AG10803 (cell line): ENCODE measurements at places on chromosomes 16 and 17.

- no peak for DNase-seq
Observed at GRCh38 chr16:57258910-57259475, 13.9 kb downstream of the ARL2BP start.

DNA sequence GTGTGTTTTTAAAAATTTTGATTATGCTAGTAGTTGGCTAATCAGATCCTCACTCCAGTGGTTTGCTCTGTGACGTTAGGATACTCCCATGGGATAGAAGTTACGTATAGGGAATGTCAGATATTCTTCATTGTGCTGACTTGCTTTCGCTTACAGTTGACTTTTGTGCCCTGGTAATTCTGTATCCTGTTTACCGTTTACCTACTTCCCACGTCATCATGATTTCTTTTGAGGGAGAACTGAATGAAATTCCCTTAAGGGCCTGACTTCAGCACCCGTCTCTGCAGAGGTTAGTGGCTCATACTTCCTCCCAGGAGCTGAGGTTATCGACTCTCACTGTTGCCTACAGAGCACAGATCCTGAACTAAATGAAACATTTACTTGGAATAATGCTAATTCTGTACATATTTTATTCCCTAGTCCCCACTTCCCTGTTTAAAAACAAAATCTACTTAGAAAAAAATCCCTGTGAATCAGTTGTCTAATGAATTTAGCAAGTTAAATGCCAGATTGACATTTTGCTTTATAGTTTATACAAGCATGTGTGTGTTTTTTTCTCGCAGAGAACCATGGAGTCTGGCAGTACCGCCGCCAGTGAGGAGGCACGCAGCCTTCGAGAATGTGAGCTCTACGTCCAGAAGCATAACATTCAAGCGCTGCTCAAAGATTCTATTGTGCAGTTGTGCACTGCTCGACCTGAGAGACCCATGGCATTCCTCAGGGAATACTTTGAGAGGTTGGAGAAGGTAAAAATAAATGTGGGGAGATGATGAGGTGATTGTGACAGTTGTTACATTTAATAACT lies 2.8 kb downstream of the PRKAR1A start:
- peak; percentile 67 for DNase-seq

DNA sequence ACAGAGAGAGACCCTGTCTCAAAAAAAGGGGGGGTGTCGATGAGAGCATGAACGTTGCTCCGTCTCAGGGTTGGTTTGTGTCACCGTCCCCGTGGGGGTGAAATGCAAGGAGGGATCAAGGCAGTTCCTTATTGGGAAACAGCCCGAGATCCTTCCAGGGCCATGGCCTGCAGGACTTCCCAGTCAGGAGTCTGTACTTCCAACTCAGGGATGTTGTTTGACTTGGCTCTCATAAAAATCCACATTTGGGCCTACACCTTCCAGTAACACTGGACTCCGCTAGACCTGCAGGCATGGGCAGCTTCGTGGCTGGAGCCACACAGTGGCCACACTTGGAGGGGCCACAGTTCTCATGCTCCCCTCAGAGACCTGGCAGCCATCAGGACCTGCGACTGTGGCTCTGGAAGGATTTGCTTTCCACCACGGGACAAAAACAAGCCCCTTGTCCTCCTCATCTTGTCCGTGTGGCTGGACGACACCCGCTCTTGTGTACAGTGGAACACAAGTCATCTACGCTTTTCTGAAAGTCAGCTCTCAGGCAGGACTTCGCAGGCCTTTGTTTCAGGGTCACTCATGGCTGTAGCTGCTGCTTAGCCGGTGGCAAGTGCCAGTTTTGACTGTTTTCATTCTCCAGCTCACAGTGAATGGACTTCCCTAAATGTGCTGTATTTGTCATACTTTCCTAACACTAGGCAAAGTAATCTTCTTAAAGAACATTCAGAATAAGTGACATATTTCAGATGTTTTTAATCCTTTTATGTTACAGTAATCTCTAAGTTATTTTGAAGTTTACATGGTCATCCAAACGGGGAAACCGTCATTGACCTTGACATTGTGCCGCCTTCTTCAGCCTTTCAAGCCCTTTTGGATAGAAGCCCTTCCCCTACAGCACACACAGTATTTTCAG lies 24.2 kb upstream of the IL17C start:
- DNase-seq: no peak

DNA sequence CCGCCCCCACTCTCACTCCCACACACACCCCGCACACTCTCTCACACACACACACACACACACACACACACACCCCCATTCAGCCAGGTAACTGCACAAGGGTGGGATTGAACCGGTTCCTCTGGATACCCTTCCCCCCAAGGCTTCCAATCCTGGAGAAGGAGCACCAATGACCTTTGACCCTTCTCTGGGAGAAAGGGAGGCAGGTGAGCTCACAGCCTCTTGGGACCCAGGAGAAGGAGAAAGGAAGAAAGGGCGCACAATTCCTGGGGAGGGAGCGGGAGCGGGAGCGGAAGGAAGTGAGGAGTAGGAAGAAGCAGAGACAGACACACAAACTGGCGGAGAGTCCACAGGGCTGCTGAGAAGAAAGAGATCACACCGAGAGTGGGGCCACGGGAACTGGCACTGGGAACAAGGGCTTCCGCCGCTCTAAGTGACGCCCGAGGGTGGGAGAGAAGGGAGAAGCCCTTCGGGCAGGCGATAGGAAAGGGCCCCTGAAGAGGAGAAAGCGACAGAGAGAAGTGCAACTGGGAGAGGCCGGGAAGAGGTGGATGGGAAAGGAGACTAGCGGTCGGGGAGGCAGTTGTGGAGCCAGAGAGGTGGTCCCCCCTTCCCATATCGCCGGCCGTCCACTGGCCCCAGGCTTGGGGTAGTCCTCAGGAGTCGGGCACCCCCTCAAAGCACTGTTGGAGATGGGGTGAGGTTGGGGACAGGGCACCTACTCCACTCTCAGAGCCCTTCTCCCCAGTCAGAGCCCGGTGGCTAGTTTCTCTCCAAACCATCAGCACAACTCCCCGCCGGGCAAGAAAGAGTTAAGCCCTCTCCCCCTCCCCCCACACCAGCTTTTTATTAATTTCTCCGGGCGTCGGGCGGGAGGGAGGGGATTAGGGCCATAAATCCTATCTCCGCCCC lies 1.3 kb downstream of the SAMD14 start:
- no peak for DNase-seq

DNA sequence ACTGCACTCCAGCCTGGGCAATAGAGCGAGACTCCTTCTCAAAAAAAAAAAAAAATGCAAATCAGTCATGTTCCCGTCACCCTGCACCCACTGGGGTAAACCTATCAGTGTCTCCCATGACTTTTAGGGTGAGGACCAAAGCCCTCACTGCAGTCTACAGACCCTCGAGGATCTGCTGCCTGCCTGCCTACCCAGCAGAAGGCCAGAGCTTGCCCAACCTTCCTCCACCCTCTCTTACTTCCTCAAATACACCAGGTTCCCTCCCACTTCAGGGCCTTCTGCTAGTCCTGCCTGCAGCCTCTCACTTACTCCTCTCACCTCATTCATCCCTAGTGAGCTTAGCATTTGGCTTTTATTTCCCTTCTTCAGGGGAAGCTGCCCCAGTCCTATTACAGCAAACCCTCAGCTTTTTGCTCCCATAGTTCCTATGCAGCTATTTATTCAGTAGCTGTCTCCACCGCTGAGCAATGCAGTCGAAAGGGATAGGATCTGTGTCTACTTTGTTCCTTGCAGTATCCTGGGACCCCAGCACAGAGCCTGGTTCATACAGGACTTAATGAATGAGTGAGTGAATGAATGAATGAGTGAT lies 17.8 kb upstream of the TOB1 start:
- no peak for DNase-seq

DNA sequence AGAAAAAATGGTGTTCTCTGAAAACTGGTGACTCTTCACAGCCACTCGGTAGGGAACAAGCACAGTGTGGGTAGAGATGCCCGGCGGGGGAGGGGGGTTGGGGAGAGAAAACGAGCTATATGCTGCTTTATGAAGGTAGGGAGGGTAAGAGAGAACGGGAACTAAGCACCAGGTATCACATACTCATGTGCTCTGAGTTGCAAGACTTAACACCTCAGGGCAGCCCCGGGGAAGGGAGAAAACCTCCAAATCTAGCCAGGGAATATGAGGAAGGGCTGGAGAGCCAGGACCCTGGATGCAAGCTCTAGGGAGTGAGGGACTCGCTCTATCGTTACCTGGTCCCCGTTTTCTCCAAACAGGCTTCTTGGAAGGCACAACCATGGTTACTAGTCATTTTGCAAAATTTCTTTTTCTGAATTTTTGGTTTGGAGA lies 35.3 kb downstream of the HIC1 start:
- DNase-seq: no peak

DNA sequence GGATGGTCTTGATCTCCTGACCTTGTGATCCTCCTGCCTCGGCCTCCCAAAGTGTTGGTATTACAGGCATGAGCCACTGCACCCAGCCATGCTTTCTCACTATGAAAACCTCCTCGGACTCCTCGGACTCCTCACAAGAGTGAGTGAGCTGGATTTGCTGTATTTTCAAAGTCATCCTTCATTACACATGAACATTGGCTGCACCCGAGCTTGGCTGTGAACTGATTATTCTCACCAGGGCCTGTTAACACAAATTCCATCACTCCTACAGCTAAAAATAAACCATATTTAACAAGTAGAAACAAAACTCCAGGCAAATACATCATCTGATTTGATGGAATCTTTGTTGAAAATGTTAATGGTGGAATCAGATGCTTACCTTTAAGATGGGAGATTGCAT lies 50.3 kb downstream of the PITPNC1 start:
- DNase-seq: no peak
